Transverse colon (tissue), 4 donors: ENCODE measurements at places on chromosomes 1 and 21. TPM values are rescaled to one million over a fixed set of nuclear protein-coding genes. Genes with fewer than 3 reads are reported as not detected.

LRRIQ3 gene
- total RNA-seq = not detected

GJA5 gene
- 1.9 TPM for total RNA-seq

RNU1-3 gene
- total RNA-seq = not detected

CD84 gene
- total RNA-seq = 8.6 TPM

ERG gene
- 3.3 TPM for total RNA-seq

TMIGD3 gene
- total RNA-seq = not detected

THEM4 gene
- 7.5 TPM for total RNA-seq

RIPPLY3 gene
- total RNA-seq = not detected

LIN28A gene
- not detected for total RNA-seq

PGLYRP3 gene
- total RNA-seq = not detected
